ENCODE measurements at places on chromosomes 11 and 22. TPM values are rescaled to one million over a fixed set of nuclear protein-coding genes. Genes with fewer than 3 reads are reported as not detected.

SLC17A6 gene
- total RNA-seq = not detected

SLC22A12 gene
- not detected for total RNA-seq

PTPMT1 gene
- 63.6 TPM for total RNA-seq

DNA sequence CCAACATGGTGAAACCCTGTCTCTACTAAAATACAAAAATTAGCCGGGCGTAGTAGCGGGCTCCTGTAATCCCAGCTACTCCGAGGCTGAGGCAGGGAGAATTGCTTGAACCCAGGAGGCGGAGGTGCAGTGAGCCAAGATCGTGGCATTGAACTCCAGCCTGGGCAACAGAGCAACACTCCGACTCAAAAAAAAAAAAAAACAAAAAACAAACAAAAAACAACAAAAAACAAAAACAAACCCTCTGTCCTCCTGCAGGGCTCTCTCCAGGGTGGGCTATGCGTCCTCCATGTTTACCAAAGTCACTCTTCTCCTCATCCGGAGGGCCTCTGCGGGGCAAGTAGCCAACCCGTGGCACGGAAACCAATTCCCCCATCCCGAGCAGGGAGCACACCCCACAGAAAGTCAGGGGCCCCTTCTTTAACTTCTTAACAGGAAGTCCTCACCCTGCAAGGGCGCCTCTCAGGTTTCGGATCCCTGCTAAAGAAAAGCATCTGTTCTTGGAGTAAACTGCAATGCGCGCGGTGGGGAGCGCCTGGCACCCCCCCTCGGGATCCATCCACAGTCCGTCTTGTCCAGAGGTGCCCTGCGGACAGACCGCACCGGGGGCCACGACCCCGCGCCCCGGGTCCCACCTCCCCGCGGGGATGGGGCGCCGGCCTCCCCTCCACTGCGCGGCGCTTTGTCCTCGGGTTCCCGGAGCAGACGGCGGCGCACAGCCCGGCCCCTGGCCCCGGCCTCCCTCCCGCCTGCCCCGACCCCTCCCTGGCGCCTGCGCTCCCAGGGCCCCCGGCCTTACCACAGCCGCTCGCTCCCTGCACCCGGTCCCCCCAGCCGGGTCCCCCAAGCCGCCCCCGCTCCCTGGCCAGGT lies 712 bp downstream of the CERK start:
- no peak for DNase-seq

DNA sequence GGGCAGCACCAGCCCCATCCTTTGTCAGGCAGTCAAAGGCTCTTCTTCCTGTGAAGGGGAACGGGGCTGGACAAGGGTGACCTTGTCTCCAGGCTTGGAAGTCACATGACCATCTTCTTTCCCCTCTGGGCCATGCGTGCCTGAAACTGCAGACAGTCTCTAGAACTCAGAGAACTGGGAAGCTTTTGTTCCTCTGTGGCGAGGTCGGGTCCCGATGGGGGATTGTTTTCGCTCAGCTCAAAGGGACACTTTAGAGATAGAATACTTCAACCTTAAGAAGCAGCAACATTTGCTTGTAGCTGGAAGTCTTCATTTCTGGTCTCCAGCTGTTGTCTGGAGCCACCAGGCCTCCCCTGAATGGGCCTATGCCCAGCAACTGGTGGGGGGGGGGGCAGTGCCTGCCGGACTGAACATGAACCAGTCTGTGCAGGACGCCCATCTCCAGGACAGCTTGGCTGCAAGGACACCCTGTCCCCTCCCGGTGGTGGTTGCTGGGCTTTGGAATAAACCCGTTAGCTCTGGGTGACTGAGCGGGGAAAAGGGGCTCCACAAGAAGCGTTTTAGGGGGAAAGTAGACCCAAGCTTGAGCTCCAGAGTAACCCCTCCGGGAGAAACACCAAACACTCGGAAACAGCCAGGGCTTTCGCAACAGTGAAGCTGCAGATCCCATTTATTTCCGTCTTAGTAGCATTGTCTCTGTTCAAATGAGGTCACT lies 55.7 kb upstream of the EMID1 start:
- DNase-seq = peak; percentile 68

DNA sequence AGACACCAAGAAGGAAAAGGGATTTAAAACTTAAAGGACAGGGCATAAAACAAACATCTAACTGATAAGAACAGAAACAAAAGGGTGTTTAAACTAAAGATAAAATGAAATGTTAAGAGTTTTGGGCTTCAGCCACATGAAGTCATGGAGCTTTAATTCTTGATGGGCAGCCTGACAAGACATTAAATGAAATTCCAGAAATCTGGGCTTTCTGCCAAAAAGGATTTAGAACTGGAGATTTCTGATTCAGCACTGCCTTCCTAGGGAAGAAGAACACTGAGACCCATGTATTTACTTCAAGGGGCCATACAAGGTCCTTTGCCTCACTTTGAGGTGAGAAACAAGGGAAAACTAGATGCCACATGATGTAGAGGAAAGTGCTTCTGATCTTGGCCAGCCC lies 355.9 kb upstream of the RAG2 start:
- DNase-seq = no peak

- DNase-seq = no peak
Measured at GRCh38 chr11:68827733-68828132, 14.0 kb downstream of the CPT1A start.

DNA sequence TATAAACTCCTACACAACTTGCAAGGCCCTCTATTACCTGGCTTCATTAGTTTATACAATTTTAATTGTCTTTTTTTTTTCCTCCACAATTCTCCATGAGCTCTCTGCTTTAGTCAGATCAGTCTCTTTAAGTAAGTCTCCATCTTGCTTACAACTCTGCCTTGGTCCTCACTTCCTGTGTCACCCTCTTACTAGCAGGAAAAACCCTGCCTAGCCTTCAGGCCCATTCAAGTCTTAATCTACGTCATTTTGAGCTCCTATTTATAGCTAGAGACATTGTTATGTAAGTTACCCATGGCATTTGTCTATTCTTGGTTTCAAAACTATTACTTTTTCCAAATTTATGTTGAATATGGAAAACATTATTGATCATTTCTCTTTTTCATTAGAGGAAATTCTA lies 177.4 kb downstream of the SBF2 start:
- no peak for DNase-seq

- no peak for DNase-seq
Measured at GRCh38 chr11:74773476-74773875, 24.8 kb downstream of the RNF169 start.

All from adrenal gland (tissue), 19 donors.